ENCODE measurements at places on chromosomes 5 and 9. TPM values are rescaled to one million over a fixed set of nuclear protein-coding genes. Genes with fewer than 3 reads are reported as not detected.

Gene F12
- 1.0 TPM for total RNA-seq

Gene ALDOB
- not detected for total RNA-seq

Gene GBGT1
- total RNA-seq = 4.1 TPM

Gene SEMA6A
- 2.3 TPM for total RNA-seq

Gene CER1
- not detected for total RNA-seq

Gene NEUROG1
- not detected for total RNA-seq

Gene SUSD3
- total RNA-seq = not detected

Gene C9orf153
- 0.40 TPM for total RNA-seq

Gene TMEM232
- total RNA-seq = 2.7 TPM

GRCh38 chr9:114000671-114001409 lies 77.3 kb downstream of the AMBP start:
- DNase-seq = peak; percentile 62

DNA sequence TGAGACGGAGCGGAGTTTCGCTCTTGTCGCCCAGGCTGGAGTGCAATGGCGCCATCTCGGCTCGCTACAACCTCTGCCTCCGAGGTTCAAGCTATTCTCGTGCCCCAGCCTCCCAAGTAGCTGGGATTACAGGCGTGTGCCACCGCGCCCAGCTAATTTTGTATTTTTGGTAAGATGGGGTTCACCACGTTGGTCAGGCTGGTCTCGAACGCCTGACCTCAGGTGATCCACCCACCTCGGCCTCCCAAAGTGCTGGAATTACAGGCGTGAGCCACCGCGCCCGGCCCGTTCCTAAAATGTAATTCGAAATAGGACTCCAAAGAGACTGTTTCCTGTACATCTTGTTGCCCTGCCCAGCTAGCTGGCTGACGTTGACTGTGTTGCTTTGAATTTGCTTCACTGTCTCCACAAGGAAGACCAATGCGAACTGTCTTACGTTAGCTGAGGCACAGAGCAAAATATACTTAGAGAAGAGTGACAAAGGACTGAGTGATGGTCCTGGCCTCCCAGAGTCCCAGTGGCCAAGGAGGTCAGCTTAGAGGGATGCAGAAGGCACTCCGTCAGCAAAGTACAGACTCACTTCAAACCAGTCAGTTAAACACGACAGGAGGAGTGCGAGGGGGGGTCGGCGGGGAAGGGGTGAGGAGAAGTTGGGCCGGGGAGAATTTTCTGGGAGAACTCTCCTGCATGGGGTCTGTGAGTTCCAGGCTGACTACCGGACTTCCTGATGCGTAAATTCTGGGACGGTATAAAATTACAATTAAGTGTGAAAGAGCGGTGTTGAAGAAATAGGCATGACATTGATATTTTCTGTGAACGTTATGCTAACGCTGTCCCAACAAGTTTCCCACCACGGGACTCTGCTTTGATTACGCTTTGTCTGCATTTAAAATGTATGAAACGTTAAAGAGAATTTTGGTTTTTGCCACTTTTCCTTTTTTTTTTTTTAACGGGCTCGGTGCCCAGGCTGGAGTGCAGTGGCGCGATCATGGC lies 6.8 kb upstream of the TRIM41 start:
- no peak for DNase-seq

GRCh38 chr5:9720361-9720760 lies 90.2 kb upstream of the TAS2R1 start:
- no peak for DNase-seq

DNA sequence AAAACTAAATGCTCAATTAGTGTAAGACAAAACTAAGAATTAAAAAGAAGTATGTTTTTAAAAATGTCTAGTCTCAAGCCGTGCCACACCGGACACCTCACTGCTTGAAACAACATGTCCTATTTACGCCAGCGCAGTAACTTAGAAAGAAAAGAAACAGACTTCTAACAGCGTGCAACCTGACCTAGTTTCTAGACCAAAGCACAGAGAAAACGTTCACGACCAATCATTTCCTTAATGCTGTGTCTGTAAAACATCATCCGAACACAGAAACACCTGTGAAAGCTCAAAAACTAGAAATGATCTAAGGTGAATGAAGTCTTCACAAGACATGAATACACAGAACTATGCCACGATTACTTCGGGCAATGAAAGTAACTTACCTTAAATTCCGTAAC lies 4.0 kb downstream of the BRD9 start:
- DNase-seq = no peak

DNA sequence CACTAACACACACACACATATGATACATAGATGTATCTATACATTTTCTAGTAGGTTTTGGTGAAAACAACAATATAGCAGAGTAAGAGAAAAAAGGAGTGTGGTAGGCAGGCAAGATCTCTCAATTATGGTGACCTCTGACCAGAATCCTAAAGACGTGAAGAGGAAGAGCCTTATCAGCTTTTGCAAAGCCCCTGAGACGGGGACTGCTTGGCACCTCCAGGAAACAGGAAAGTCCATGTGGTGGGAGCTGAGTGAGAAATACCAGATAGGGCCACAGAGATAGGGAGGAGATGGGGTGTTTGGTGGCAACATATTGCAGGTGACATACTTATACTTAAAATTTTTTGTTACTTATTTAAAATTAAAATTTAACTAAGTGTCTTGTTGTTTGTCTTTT lies 39.9 kb upstream of the CTXN3 start:
- DNase-seq = no peak

GRCh38 chr9:136531904-136532798 lies 13.7 kb downstream of the NOTCH1 start:
- no peak for DNase-seq

- DNase-seq = no peak
Measured at GRCh38 chr9:126830827-126831226, 26.0 kb downstream of the ZBTB43 start.

- no peak for DNase-seq
Measured at GRCh38 chr9:31137176-31138160, 1247.0 kb upstream of the ACO1 start.

GRCh38 chr9:107284636-107285035 lies 1.6 kb downstream of the RAD23B start:
- DNase-seq = no peak

DNA sequence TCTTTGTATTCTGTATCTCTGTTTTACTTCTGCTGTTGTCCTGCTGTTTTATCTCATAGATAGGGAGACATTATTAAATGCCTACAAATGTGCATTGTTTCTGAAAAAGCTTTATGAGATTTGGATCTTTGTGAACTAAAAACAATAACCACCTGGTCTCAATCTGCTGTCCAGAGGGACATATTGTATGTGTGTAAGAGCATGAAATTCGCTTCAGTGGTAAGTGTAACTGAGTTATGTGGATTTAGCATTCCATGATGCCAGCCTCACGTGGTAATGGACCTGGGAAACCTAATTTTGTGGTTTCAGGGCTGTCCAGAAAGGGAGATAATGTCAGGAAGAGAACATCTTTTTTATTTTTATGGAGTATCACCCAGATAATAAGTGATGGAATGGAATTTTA lies 119.3 kb downstream of the GDNF start:
- no peak for DNase-seq

DNA sequence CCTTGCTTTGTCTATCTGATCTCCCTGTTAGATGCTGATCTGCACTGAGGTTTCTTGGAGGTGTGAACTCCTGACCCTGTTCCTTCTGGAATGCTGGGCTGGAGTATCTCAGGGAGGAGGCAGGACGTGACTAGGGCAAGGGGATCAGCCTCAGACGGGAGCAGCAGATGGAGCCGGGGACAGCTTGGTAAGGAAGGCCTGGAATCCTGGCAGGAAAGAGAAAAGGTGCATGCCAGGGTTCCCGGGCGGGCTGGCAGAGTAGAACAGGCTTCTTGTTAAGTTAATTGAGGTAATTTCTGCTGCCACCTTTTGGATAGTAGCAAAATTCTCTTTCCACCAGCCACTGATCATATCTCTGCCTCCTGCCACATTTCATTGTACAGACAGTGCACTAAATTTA lies 180.9 kb downstream of the ZNF462 start:
- DNase-seq = no peak

DNA sequence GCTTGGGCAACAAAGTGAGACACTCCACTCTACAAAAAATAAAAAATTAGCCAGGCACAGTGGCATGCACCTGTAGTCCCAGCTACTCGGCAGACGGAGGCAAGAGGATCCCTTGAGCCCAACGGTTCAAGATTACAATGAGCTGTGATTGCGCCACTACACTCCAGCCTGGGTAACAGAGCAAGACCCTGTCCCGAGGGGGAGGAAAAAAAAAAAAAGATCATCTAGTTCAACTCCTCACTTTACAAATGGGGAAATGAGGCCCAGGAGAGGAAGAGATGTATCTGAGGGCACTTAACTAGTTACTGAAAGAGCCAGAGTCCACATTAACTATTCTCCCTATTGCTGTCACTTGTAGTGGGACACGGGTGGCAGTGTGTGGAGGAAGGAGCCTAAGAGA lies 13.8 kb downstream of the PDCL start:
- DNase-seq = no peak

- DNase-seq = no peak
Measured at GRCh38 chr5:98651715-98652114, 121.7 kb upstream of the RGMB start.

DNA sequence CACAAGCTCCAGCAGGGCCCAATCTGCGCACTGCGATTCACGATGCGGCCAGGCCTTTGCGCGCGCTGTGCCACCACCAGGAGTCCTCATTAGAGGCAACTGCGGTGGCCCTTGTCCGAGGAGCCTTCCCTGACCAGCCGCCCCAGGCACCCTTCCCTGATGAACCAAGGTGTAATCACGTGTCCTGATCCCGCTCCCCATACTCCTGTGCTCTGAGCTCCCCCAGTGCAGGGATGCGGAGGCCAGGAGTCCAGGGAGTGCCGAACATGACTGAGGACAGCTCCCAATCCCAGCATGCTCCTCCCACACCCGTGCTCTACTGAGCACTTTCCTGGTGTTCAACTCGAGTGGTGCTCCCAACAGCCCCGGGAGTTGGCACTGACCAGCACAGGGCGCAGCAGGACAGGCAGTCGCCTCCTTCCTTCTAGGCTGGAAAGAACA lies 134.8 kb downstream of the ZNF354C start:
- DNase-seq = no peak

DNA sequence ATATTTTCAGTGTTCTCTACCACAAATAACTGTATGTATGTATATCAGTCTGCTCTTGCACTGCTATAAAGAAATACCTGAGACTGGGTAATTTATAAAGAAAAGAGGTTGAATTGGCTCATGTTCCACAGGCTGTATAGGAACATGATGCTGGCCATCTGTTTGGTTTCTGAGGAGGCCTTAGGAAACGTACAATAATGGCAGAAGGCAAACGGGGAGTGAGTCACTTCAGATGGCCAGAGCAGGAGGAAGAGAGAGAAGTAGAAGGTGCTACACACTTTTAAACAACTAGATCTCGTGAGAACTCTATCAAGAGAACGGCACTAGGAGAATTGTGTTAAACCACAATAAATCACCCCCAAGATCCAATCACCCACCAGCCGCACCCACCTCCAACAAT lies 121.7 kb downstream of the ADAMTS6 start:
- DNase-seq = no peak

DNA sequence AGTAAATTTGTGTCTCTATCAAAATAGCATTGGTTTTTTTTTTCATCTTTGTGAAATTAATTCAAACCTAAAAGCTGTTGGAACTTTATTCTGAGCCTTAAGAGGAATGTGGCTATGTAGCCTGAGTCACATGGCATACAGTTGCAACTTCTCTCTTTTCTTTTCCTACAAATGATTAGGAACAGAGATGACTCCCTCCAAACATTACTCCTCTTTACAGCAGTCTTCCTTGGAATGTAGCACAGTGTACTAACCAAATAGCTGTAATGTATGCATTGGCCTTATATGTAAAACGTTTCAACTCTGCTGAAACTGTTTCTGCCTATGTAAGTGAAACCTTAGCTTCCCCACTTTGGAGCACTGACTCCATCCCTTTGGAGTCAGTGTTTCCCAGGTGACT lies 100.9 kb upstream of the MAP1B start:
- DNase-seq = no peak

DNA sequence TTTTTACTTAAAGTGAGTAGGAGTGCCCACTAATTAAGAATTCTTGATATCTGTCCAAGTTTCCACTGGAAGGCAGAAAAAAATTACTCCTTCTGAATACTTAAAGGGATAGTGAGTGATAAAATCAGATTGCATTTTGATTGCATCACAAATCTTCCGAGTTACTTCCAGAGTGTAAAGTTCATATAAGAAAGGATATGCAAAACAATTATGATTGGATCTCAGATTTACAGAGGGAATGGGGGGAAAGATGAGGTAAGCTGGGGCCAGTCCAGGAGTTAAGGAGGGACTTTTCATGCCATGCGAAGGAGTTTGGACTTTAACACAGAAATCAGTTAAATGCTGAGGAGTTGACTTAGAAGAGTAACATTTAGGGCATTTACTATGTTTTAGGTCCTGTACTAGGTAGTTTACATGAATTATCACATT lies 9.3 kb upstream of the RNF145 start:
- no peak for DNase-seq

GRCh38 chr9:114688909-114689610 lies 7.1 kb upstream of the TEX48 start:
- DNase-seq = no peak

Data from osteocyte (in vitro differentiated cells).